ENCODE measurements at places on chromosomes 16 and 17.
A peak's percentile ranks its signal among the peaks of the same experiment; 100 is the strongest.

GRCh38 chr17:34369571-34369970, 6.5 kb upstream of the CCL1 start:
- no peak for DNase-seq

GRCh38 chr16:82350560-82350959, 180.5 kb upstream of the MPHOSPH6 start:
- no peak for DNase-seq

DNA sequence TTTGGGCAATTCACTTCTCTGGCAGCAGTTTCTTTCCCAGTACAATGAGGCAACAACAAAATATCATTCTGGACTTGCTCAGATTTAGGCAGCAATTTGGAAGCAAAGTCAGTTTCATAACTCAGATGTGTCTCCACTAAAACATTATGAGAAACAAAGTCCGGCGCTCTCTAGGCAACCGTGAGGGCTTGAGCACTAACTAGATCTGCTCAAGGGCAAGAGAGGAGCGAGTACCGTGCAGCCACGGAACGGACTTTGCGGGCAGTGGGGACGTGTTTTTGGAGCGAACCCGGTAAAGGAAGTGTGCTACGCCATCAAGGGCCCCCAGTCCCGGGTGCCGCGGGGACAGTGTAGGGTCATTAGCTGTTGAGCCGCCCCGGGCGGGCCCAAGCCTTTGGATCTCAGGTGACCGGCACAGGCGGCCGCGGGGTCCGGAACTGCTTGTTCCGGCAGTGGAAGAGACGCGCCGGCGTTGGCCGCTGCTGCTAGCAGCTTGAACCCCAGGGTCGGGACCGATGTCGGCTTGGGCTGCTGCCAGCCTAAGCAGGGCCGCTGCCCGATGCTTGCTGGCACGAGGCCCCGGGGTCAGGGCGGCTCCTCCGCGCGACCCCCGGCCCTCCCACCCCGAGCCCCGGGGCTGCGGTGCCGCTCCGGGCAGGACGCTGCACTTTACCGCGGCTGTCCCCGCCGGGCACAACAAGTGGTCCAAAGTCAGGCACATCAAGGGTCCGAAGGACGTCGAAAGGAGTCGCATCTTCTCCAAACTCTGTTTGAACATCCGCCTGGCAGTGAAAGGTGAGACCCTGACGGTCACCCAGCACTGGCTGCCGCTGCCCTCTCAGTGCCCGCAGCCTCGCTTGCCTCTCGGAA, at the start of gene TACO1:
TACO1 (plus strand) TSS at position 327 of the 870 bp plus-strand sequence; CDS start at position 516, 189 bp downstream.
- peak; percentile 92 for DNase-seq

DNA sequence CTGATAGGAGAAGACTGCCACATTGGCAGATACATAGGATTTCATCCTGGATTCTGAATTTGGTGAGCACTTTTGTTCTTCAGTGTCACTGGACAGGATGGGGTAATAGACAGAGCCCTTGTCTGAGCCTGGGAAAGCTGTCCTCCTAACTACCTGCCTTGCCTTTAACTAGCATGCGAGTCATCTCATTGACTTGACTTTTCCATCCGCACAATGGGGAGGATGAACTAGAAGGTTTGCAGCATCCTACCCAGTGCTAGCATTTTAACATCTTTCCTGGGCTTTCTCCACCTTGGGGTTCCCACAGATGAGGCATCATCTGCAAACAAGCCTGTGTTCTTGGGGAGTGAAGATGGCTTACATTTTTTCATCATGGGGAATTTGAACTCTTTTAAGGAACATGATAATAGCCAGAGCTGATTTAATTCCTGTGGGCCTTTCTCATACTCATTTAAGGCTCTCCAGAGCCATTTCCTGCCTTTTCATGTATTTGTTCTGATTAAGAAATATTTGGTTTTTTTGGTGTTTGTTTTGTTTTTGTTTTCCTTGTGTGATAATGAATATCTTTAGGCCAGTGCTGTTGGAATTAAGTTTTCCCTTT, 139.5 kb downstream of the MSI2 start:
- DNase-seq, result no peak

DNA sequence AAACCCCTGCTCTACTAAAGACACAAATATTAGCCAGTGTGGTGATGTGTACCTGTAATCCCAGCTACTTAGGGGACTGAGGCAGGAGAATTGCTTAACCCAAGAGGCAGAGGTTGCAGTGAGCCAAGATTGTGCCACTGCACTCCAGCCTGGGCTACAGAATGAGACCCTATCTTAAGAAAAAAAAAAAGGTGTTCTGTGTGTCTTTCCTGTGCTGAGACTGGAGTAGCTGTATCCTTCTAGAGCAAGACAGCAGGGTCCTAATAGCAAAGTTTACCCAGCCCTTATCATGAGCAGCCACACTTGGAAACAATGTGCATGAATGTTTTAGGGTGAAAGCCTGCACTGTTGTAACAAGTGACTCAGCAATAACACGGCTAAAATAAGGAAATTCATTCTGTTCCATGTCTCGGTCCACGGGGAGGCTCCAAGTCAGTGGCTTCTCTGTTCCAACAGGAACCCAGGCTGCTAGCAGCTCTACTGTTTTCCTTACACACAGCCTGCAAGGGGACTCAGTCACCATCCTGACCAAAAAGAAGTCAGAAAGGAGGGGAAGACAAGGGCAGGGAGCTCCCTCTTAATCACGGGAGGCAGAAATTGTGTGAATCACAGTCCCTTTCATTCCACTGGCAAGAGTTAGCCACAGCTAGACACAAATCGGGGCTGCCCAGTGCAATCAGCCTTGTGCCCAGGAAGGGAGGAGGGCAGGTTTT, 7.1 kb upstream of the SLC5A11 start:
- no peak for DNase-seq

- DNase-seq, result peak; percentile 34
These were observed 100.4 kb upstream of the DNAH17 start for GRCh38 chr17:78677303-78678221.

DNA sequence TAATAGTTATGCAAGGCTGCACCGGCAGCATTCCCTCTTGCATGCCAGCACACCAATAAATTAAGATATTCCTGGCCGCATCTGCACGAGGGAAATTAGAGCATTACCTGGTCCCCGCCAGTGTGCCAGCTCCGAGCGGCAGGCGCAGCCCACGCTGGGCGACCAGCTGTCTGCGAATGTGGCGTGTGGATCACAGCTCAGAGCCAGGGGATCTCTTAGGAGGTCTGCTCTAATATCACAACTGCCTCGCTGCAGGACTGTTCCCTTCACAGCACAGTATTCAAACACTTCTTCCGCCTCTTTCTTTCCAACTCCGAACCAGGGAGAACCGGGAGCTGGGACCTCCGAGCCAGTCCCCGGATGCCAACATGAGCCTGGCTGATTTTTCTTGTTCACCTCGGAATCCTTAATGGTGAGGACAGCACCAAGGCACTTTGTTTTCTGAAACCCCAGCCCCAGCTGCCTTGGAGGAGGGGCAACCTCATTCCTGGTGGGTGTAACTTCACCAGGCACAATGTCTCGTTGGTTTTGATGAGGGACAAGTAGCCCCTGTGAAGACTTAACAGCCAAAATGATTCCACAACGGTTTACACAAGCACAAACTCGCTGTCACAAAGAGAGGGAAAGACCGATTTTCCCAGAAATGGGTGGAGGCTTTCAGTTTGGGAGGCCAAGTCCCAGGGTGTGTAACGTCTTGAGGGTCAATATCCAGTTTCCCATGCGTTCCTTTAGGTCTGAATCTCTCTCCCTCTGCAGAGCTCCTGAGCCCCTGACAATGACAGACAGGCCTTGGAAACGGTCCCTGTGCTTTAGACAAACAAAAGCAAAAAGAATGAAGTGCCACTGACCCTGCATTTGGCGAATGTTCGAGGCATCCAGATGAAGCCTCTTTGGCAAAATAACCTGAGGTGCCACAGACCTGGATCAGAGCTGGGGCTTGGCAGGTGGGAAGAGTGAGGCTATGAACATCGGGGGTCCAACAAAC, 213.2 kb downstream of the C16orf78 start:
- no peak for DNase-seq
